Activated naive CD8-positive, alpha-beta T cell treated with anti-CD3 and anti-CD28 coated beads, Interleukin-2, amount 50 U/mL, for 24 hours (primary cell): ENCODE measurements at places on chromosomes 3 and 15.

- H3K36me3 ChIP-seq, result no peaks in the 10 kb centered on the region
- peak; percentile 23 for DNase-seq
- no peak overlapping the region for H3K27ac ChIP-seq
- peaks cover 29% of the 10 kb centered on the region for H3K27me3 ChIP-seq
These were observed 124.5 kb downstream of the TLE3 start for GRCh38 chr15:69973102-69973714.

DNA sequence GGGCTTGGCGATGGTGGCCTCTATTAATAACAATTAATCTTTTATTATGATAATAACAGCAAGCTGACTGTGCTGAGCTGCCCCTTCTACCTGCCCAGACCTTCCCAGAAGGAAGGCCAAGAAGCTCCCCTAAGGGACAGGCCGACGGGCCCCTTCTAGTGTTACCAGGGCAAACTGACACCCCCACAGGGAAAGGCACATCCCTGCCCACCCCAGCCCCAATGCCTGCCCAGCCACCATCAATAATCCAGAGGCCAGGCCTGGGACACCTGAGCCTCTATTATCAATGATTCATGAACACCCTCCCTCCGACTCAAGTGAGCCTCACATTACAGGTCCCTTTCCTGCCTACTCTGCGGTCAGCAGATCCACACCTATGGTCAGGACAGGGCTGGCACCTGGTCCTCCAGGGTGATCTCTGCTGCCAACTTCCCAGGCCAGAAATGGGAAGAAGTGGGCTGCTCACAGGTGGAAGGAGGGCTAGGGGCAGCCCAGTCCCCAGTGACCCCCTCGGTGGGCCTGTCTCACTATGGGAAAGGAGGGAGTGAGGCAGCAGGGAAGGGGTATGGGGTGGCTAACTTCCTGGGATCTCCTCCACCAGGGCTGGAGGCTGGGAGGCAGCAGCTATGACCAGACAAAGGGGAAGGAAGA, 1.8 kb downstream of the TWF2 start:
- peak overlapping the region; percentile 74 for H3K27ac ChIP-seq
- H3K4me3 ChIP-seq, result peak overlapping the region; percentile 99
- peaks cover 17% of the 10 kb centered on the region for H3K36me3 ChIP-seq
- DNase-seq, result no peak

GRCh38 chr3:23075496-23075895, 127.6 kb upstream of the UBE2E2 start:
- peaks cover 2% of the 10 kb centered on the region for H3K27me3 ChIP-seq
- no peak for DNase-seq
- no peaks in the 10 kb centered on the region for H3K36me3 ChIP-seq
- no peak overlapping the region for H3K27ac ChIP-seq
- H3K4me3 ChIP-seq, result no peak overlapping the region

DNA sequence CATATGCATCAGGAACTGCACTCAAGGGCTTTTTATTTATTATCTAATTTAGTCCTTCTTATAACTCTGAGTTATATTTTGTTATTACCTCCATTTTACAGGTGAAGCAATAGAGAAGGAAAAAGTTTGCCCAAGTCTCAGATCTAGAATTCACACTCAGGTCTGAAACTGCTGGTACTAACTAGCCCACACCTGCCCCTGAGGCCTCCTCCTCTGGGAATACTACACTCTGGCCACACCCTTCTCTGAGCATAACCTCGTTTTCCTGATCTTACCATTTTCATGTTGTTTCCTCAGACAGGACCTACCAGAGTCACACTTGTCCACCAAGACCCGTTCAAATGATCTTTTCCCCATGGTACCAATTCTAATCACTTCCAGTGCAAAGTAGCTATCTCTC, 94.1 kb upstream of the CHRM5 start:
- no peak overlapping the region for H3K27ac ChIP-seq
- no peak for DNase-seq
- no peaks in the 10 kb centered on the region for H3K36me3 ChIP-seq
- no peak overlapping the region for H3K4me3 ChIP-seq
- H3K4me1 ChIP-seq, result no peaks in the 10 kb centered on the region
